ENCODE measurements at places on chromosomes 7 and 10.

- no peak for DNase-seq
These were observed 272.2 kb upstream of the YAE1 start for GRCh38 chr7:39294022-39294421.

- DNase-seq, result no peak
These were observed 963.7 kb downstream of the REEP3 start for GRCh38 chr10:64484811-64485330.

DNA sequence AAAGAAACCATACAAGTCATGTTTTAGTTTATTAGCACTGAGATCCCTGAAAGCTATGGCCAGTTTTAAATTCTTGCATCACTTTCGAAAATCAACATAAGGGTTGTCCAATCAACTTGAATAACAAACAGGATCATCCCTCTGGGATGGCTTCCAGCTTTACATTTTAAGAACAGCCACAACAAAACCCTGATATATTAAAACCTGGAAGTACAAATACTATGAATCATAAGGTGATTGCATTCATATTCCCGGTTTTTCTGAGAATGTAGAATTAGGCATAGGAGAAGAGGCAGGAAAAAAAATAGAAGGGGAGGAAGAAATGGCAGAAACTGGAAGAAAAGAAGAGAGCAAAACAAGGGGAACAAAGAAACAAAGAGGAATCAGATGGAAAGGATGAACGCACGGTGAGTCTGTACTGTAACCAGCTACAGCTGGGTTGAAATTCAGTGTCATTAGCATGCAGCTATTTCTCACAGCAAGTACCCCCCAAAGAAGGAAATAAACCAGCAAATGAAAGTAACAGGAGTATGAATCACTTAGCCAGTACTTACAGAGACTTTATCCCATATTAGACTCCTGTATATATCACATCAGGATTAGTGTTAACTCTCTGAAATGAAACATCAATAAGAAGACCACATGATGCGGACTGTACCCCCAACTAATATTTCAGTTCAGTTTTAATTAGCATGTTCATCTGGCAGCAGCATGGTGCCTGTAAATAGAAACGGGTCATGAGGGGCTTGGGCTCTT is 301.3 kb downstream of the RNLS start:
- DNase-seq, result peak; percentile 38

- no peak for DNase-seq
These were observed 83.3 kb downstream of the CTBP2 start for GRCh38 chr10:125076891-125077541.

DNA sequence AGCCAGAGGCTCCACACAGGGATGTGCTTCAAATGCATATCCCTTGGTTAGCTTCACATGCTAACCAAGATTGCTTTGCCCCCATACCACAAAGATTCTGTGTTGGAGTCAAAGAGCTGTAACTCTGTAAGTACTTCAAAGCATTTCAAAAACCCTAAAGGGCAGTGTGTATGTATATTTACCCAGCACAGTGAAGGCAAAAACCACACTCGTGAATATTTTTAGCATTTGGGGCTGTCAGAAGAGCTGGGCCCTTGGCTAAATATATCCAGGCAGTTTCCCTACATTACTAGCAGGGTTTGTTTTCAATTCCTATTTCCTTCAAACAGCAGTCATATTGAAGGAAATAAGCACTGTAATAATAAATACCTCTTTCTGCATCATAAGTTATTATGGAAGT is 84.2 kb upstream of the STEAP1B start:
- no peak for DNase-seq

DNA sequence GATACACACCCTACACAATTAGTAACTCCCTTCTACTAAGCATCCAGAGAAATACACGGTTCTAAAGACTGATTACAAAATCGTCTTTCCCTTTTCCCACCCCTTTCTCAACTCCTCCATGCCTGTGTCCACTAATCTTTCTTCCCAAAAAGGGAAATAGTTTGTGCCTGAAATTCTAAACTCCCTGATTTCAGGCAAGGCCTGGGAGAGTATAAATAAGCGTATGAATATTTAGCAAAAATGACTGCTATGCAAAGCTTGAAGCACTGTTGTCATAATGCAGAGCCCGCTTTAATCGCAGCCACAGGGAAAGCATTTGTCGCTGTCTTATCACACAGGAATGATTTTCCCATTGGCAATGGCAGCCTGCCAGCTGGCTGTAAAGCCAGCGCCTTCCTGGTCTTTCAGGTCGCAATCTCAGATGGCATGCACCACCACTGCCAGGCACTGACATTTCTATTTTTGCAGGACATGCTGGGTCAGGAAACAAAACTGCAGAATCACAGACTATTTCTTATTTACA is 142.9 kb upstream of the PCGF5 start:
- no peak for DNase-seq

DNA sequence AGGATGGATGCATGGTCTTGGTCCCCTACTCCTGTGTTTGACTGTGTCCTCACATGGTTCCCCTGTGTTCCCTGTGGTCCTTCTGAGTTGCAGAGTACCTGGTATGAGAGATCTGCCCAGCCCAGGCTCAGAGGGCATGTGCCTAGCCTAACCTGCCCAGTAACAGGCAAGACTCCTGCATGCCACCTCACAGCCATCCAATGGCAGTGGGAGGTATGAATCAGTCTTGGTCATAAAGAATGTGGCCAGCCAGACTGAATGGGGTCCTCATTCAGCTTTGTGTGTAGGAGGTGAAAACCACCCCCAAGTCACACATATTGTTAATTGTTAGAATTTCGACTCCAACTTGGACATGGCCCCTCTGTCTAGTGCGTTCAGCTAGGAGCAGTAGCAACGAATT is 17.2 kb upstream of the GPR158 start:
- DNase-seq, result no peak

GRCh38 chr10:126907423-126907970 is 2.3 kb downstream of the DOCK1 start:
- DNase-seq, result no peak

- DNase-seq, result no peak
These were observed 14.5 kb upstream of the CROT start for GRCh38 chr7:87330942-87331341.

GRCh38 chr7:99249985-99250575 is 22.6 kb upstream of the MYH16 start:
- no peak for DNase-seq

DNA sequence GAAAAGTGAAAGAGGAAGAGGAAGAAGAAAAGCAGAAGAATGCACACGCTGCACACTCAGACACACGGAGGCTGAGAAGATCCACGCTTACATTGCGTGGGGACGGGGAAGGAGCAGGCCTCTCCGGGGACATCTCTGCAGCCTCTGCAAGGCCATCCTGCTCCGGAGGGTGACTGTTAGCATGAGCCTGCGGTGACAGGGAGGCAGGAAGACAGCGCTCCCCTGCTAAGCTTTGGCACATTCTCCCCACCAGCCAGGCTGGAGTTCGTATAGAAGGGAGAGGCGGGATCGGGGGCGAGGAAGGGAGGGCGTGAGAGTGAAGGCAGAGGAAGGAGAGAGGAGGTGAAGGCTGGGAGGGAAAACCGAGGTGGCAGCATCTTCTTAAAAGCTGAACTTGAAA is 366.0 kb upstream of the SHH start:
- DNase-seq, result no peak

- no peak for DNase-seq
These were observed 49.5 kb downstream of the PALS2 start for GRCh38 chr7:24622646-24623182.

GRCh38 chr7:149377386-149377785 is 83.5 kb downstream of the ZNF777 start:
- no peak for DNase-seq

GRCh38 chr7:55065079-55065478 is 46.3 kb downstream of the EGFR start:
- DNase-seq, result peak; percentile 96

GRCh38 chr7:143417734-143418383 is 9.2 kb upstream of the EPHA1 start:
- no peak for DNase-seq

- no peak for DNase-seq
These were observed 37.2 kb downstream of the CLRN3 start for GRCh38 chr10:127855591-127855881.

DNA sequence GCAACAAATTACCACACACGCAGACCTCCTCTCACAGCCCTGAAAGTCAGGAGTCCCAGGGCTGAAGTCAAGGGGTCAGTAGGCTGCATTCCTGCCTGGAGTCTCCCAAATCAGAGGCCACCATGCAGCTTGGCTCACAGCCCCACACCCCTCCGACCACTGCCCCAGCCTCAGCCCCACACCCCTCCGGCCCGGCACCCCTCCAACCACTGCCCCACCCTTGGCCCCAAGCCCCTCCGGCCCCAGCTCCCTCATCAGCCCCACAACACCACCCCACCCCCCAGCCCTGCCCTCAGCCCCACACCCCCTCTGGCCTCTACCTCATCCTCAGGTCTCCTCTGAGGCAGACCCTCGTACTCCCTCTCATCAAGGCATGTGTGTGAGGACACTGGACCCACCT is 85.7 kb downstream of the DIP2C start:
- DNase-seq, result no peak

GRCh38 chr7:15389073-15389472 is 172.7 kb downstream of the AGMO start:
- no peak for DNase-seq

DNA sequence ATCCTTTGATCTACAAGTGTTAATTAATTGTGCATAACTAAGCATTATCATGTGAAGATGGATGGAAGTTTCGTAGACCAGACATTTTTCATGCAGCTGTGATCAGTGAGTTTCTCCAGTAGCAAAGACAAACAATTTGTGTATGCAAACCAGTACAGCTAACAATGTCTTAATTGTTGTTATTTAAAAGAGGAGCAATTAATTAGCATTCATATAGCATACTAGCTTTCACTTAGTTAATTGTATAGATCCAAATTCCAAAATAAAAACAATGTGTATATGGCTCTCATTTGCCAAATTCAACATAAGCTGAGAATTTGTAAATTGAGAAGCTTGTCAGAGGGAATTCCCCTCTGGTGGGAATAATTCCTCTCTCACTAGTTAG is 22.6 kb upstream of the PRKCQ start:
- DNase-seq, result no peak

GRCh38 chr7:56174346-56174874 is 58.2 kb upstream of the NUPR2 start:
- no peak for DNase-seq
